Kidney epithelial cell (primary cell): ENCODE measurements at places on chromosomes 1 and 21. TPM values are rescaled to one million over a fixed set of nuclear protein-coding genes. Genes with fewer than 3 reads are reported as not detected.

Gene SIKE1
- total RNA-seq, result 40.1 and 51.6 TPM in 2 replicates

Gene RHD
- total RNA-seq, result not detected in 2 replicates

Gene KRTAP20-1
- not detected in 2 replicates for total RNA-seq

Gene SPRR2A
- 1.0 and 3.9 TPM in 2 replicates for total RNA-seq

Gene KRTAP11-1
- not detected in 2 replicates for total RNA-seq
